Activated T-cell treated with anti-CD3 and anti-CD28 coated beads for 48 hours (primary cell): ENCODE measurements at places on chromosomes 3 and 15.
A peak's percentile ranks its signal among the peaks of the same experiment; 100 is the strongest.

DNA sequence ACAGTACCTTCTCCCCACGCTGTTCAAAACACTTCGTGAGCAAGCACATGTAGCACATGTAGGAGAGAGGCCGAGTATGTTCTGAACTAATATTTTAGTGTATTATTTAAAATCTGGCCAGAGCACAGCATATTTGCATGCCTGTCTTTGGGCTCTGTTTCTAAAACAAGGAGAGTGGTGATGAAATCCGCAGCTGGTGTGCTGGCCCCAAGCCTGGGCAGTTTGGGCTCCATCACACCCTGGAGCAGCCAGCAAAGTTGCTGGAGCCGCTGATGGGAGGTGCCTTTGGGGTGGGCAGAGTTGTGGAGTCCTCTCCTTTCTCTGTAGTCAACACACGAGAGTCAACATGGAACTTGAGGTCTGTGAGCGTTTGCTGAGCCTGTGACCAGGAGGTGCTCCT lies 116.6 kb downstream of the SLCO3A1 start:
- no peak for DNase-seq

DNA sequence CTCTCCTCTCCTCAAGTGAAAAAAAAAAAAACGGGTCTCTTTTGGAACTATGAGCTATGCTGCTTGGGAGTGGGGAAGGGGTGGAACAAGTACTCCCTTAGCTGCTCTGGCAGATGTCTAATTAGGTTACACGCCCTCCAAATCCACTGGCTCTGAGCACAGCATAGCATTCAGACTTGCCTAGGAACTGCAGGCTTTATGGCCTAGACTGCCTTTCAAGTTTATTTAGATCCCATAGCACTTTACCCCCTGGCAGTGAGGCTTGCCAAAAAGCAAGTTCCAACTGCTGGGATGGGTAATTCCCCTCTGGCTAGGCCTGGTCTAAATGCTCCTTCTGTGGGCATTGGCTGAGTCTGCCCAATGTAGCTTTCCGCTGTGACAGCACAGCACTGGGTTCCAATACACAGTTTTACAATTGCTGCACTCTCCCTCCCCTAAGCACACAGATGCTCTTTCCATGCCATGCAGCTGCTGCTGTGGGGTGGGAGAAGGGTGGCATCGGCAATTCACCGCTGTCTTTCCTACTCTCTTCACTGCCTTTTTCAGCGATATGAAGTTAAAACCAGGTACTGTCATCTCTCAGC lies 152.8 kb downstream of the KCNAB1 start:
- DNase-seq, result no peak

DNA sequence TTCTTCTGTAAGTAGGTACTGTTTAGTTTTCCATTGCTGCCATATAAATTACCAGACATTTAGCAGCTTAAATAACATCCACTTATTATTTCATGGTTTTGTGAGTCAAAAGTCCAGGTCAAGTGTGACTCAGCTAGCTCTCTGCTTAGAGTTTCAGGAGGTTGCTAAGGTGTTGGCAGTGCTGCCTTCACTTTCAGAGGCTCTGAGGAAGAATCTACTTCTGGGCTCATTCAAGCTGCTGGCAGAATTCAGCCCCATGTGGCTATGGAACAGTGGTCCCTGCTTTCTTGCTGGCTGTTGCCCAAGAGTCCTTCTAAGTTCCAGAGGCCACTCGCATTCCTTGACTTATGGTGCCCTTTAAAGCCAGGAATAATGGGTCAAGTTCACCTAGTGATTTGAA lies 4.5 kb downstream of the CFAP44 start:
- no peak for DNase-seq

DNA sequence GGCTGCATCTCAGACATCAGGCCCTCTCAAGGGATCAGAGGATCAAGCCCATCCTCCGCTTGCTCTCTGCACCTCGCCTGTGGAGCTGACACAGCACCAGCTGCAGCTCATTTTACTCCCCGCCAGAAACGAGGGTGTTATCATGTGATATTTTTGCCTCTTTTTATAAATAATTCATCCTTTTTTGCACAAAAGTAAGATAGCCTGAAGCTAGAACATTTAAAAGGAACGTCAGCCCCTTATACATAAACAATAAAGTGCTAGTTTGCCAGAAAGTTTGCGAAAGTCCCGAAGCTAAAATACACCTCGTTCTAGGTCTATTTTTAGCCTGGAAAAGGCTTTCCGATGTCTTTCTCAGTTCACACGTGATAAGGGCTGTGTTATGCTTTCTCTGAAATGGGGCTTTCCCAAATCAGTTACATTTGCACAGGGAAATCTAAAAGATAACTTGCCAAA lies 9.6 kb upstream of the FAM174B start:
- DNase-seq, result no peak

DNA sequence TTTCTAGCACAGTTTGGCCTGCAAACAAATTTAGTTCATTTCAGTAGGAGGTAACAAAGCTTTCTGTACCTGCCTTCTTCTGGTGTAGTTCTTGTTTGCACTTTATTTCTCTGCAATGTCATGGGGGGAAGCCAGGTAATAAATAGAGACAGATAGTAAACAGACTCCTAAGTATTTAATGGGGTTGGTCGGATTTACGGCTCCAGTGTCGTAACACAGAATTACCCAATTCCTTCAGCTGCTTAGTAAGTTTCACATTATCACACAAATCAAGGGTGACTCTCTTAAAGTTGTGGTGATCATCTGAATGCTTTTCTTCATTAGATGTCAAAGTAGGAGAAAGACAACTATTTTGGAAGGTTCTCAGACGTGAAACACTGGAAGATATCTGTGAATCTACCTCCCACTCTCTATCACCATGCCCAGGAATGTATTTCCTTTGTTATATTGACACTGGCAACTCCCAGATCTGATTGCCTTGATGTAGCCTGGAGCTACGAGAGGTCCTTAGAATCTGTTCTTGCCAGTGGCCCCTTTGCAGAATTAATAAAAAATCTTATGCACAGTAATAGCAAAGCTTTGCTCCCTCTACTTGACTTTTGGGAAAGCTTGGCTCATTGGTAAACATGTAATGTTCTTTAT lies 25.0 kb upstream of the TMC3 start:
- DNase-seq, result no peak

DNA sequence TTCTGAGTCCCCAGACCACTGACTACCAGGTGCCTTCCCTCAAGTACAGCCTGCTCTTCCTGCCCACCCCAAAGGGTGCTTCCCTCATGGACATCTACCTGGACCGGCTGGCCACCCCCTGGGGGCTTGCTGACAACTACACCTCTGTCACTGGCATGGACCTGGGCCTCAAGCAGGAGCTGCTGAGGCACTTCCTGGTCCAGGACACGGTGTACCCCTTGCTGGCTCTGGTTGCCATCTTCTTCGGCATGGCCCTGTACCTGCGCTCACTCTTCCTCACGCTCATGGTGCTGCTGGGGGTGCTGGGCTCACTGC lies 9.3 kb downstream of the DISP2 start:
- DNase-seq, result no peak

DNA sequence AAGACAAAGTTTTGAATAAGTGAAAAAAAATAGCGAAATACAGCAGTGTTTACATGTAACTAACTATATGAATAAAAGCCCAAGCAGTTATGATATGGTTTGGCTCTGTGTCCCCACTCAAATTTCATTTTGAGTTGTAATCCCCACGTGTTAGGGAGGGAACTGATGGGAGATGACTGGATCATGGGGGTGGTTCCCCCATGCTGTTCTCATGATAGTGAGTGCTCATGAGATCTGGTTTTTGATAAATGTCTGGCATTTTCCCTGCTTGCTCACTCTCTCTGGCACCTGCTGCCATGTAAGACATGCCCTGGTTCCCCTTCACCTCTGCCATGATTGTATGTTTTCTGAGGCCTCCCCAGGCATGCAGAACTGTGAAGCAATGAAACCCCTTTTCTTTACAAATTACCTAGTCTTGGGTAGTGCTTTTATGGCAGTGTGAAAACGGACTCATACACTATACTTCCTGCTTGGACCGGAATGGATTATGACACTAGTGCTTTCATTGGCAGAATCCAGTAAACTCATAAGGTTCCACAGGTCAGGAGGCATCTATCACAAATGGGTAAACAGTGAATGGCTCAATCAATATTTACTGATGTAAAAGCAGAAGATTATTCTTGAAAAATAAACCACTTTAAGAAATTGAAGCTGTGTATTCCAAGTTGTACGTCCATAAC lies 192.1 kb downstream of the CBLB start:
- DNase-seq, result peak; percentile 44
